ENCODE measurements at places on chromosomes 4 and X.

DNA sequence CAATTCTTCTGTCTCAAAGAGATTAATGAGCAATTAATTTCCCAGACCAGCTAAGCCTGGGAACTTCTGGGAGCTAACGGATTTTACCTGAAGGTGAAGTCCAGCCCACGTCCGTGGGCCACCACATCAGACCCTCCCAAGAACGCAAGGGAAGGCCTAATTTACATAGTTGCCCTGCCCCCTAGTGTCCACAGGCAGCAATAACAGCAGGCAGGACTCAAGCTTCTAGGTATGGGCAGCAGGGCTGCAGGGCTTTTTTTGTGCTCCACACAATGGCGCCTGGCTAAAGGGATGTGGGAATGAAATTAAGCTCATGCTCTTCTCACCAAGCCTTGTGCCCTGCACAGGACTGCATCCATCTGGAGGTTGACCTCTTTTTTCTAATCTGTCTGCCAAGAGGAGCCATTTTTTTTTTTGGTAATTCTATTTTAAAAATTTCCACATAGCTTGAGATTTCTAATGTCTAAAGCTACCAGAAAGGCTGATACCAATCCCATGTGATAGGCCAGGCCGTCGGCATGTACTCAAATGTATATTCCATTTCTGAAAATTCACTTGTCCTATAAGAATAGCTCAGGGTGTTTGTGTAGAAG, 111.9 kb upstream of the TMEM164 start:
- DNase-seq: peak; percentile 16

DNA sequence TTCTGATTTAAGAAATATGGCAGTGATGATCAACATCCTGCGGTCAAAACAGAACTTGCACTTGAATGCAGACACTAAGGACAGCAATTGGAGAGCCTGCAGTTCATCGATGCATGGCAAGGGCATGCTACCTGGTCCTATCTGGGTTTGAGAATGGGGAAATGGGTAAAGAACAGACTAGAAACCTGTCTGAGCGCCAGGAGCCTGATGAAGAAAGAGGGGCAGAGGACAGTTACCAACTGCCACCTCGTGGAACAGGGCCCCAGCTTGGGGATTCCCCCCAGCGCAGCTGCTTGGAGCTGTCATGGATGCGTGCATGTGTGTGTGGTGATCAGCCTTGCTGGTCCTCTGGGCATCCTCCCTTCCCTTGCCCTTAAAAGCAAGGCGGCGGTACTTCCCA, 30.2 kb upstream of the NKRF start:
- DNase-seq: no peak

DNA sequence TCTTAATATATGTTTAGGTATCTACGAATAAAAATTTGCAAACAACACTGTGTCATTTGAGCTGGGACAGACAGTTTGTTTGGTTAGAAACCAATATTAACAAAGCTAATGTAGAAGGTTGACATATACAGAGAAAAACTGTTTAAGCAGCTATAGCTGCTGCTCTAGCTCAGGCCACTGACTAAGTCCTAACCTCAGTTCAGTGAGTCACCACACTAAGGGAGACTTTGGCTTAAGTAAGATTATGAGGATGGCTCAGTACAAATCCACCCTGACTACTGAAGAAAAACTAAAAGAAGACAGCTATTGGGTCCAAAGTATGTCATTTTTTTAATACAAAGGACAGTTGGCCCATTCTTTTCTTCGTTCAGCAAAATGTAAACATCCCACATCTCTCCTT, 717.3 kb upstream of the ACTRT1 start:
- DNase-seq: no peak

DNA sequence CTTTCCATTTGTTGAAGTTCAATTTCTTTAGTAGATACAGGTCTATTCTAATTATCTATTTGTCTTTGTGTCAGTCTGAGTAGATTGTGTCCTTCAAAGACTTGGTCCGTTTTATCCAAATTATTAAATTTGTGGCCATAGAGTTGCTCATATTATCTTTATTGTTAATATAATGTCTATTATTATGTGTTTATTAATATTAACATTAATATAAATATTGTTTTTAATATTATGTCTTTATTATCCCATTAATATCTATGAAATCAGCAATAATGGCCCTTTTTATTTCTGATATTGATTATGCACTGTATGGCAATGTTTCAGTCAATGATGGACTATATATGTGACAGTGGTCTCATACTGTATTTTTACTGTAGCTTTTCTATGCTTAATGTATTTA, 2067.3 kb upstream of the AGA start:
- no peak for DNase-seq

DNA sequence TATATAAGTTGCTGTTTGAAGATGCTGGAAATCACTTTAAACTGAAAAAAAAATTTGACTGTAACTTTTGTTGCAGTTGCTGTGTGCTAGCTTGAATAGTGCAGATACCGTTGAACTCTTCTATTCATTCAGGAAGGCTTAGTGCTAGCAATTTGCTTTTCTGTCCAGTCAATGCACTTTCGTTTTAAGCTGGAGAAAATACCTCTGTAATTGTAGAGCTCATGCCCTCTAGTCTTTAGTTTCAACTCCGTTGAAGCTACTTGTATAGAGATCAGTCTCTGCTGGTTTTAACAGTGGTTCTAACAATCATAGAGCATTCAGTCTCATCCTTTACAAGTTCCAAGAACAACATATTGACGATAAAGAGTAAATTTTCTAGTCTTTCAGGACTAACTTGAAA, 49.0 kb upstream of the TRPC3 start:
- no peak for DNase-seq

- DNase-seq: no peak
Observed at GRCh38 chr4:137541876-137542646, 9.8 kb upstream of the PCDH18 start.

- DNase-seq: no peak
Observed at GRCh38 chrX:50988649-50989048, 78.1 kb downstream of the BMP15 start.

DNA sequence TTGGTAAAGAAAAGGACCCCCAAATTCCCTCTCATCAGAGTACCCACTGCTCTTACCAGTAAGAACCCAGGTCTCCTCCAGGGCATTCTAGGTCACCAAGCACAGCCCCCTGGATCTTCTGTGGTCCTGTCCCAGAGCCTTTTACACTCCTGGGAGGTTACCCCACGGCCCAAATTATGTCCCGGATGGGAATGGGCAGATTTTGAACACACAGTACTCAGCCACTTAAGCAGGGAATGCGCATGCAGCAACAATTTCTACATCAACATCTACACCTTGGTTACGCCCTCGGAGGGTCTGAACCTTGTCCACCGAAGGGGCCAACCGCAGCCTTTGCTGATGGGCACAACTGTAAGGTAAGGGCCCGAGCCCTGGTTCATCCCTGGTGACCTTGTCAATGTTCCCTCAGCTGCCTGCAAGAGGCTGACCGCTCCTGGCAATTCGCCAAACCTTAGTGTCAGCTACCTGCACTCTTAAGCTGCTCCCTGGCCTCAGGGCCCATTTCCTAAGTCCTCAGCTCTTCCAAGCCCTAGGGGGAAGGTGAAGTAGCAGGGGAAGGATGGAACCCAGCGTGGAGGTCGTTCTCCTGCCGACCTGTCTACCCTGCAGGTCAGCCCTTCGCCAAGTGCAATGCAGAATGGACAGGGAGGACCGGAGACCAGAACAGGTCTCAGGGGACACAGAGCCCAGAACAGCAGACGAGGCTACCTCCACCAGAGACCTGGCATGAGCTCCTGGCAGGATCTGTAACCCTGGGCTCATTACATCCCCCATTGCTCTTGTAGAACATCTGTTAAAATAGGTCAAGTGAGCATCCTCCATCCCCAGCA, 5.9 kb downstream of the TIMP1 start:
- no peak for DNase-seq

GRCh38 chr4:155009288-155009687, 199.1 kb upstream of the NPY2R start:
- DNase-seq: no peak

GRCh38 chr4:82818664-82819662, 20.4 kb upstream of the SCD5 start:
- DNase-seq: no peak

GRCh38 chr4:4838051-4838935, 21.2 kb upstream of the MSX1 start:
- DNase-seq: no peak

- no peak for DNase-seq
Observed at GRCh38 chr4:177393236-177393635, 49.0 kb downstream of the AGA start.

DNA sequence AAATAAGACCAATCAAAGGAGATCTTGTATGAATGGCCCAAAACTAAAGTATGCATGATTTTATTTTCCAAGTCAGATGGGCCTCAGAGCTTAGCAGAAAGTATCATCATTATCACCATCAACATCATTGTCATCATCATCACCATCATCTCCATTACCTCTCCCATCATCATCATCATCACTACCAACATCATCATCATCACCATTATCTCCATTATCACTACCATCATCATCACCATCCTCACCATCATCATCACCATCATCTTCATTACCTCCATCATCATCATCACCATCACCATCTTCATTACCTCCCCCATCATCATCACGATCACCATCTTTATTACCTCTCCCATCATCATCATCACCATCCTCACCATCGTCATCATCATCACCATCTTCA, 363.9 kb downstream of the DHRSX start:
- DNase-seq: no peak

GRCh38 chr4:33512397-33512796, 2731.9 kb downstream of the ARAP2 start:
- DNase-seq: no peak

- DNase-seq: no peak
Observed at GRCh38 chr4:108010167-108010566, 20.5 kb downstream of the HADH start.

DNA sequence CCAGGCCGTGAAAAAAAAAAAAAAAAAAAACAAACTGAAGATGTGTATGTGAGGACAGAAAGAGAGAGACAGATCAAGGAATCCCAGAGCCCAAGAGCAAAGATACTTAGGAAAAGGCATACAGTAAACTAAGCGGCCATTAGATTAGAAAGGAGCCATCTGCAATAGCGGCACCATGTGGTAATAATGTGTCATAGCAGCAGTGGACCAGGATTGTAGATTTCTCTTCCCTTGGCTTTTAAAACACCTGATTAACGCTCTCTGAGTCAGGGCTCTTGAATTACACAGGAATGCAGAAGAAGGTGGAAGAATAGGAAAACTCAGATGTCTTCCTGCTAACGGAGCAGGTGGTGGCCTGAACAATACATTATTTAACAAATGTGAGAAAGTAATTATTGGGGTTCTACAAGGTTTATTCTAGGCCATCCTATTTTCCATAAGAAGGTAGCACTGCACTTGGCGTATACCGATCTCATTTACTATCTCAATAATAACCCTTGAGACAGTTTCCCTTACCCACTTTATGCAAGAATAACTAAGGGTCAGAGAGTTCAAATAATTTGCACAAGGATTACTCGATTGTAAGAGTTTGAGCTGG, 182.7 kb downstream of the KCNIP4 start:
- DNase-seq: peak; percentile 4

DNA sequence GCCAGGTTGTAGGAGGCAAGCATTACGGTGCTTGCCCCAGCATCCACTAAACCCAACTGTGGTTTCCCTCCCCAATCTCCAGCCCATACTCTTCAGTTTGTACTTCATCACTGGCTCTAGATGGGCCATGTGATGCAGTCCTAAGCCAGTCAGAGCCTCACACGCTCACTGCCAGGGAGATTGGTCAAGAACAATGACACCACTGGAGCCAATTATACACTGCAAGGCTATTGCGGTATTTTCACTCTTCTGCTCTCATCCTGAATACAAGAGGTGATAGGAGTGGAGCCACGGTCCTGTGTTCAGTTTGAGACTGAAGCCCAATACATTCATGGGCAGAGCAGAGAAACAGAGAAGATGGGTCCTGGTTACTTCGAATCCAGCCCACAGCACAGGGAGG, 58.4 kb downstream of the SEPSECS start:
- DNase-seq: no peak

- DNase-seq: no peak
Observed at GRCh38 chrX:8684201-8684965, 47.6 kb downstream of the ANOS1 start.

DNA sequence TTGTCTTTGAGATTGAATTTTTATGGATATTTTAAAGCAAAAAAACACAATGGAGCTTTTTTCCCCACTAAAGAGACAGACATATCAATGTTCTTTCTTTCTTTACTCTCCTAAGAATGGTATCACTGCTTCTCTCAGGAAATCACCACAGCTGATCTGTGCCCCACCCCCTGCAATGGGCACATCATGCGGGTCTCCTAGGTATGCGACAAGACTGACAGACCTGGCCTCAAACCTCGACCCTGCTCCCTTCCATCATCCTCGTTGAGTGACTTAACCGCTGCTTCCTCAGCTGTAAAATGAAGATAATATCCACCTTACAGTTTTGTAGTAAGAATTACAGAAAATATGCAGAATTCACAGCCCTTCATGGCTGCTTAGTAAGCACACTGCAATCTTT, 58.3 kb downstream of the LEF1 start:
- no peak for DNase-seq

- no peak for DNase-seq
Observed at GRCh38 chr4:87575408-87575807, 32.9 kb upstream of the DSPP start.

DNA sequence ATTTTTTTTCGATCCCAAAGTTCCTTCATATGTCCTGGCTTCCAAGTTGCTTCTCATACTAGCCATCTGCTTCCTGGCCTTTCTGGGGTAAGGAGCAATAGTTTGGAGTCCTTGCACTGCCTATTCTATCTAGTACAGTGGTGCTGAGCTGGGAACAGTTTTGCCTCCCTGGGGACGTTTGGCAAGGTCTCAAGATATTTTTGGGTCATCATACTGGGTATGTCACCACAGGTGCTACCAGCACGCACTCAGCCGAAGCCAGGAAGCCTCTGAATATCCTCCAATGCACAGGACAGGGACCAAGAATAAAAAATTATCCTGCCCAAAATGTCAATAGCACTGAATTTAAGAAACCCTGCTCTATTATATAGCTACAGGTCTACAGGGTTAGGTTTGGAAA, 35.4 kb upstream of the TMSB15B start:
- no peak for DNase-seq

DNA sequence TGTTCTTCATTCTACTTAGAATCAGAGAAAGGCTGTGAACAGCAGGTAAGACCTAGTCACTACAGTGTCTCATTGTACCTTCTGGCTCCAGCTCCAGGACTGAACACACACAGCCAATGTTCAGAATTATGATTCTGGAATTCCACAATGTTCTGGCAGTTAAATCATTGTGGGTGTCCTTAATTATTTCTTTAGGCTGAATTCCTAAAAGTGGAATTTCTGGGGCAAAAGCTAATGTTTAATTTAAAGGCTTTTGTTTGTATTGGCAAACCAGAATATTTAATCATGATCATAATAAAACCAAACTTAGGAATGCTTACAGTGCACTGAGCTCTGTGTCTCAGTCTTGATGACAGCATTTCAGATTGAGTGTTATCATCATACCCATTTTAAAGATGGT, 67.0 kb upstream of the FAT1 start:
- no peak for DNase-seq

- peak; percentile 18 for DNase-seq
Observed at GRCh38 chrX:137031517-137032340, 2.1 kb downstream of the GPR101 start.

- peak; percentile 14 for DNase-seq
Observed at GRCh38 chr4:76896614-76897535, 1.1 kb downstream of the SOWAHB start.
